Stimulated activated CD4-positive, alpha-beta T cell treated with anti-CD3 and anti-CD28 coated beads, Interleukin-12 subunit alpha, Interleukin-12 subunit beta, amount 100 ng/mL, for 48 hours (primary cell): ENCODE measurements at places on chromosomes 12 and 14.
A peak's percentile ranks its signal among the peaks of the same experiment; 100 is the strongest.

- peak; percentile 10 for DNase-seq
Observed at GRCh38 chr12:92989715-92990484, 60.8 kb upstream of the EEA1 start.

DNA sequence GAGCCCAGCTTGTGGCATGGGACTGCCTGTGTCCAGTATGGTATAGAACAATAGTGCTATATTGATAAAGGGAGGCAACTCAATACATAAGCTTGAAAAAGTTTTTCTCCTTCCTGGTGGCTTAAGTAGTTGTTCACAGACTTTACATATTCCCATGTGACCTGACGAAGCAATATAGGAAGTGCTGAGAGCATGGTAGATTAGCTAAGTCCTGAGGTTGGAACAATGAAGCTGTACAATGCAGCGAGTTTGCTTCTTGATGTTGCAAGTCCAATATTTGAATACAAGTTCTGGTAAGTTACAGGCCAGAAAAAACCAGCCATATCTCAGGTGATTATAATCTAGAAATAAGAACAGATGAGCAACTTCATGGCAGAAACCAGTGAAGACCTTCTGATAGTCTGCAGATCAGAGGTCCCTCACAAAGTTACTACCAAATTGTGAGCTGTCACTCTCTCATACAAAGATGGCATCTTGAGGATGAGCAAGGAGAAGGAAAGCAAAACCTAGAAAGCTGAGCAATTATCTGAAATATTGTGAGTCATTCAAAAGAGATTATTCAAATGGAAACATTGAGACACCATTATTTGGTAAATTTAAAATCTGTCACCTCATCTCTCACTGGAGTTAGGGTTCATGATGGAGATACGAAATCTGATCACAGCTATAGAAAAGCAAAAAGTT lies 72.9 kb upstream of the BTG1 start:
- no peak for DNase-seq

- DNase-seq, result no peak
Observed at GRCh38 chr12:129700036-129700435, 203.8 kb downstream of the TMEM132D start.

GRCh38 chr14:96881713-96882112 lies 84.5 kb downstream of the VRK1 start:
- no peak for DNase-seq

- peak; percentile 18 for DNase-seq
Observed at GRCh38 chr12:123971770-123972456, 718 bp downstream of the CCDC92 start.

DNA sequence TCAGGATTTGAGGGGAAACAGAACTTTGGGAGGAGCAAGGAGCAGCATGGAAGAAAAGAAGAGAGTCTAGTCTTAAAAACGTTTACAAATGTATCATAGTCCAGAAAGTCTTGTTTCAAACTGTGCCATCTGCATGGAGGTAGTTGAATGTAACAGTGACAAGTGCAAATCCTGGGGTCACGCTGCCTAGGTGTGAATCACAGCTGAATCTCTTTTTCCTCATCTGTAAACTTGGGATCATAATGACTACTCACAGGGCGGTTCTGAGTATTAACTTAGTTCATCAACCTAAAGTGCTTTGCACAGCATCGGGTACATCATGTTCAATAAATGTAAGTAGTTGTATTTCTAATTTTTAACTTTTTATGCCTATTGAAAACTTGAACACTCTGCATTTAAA lies 208.5 kb downstream of the CHST11 start:
- no peak for DNase-seq

DNA sequence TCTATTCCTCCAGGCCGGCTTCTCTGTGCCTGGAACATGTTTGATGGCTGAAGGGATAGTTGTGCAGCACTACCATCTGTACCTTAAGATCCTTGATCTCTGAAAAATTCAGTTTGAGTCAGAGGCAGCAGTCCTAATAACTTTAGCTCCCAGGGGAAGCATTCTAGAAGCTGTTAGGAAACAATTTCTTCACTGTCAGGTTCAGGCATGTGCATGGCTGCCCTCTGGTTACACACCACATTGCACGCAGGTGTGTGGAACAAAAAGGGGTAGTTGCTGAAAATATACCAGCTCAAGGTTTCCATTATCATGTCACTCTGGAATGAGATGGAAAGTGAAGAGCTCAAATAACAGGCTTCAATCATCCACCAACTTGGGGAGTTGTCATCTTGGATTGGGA lies 80.1 kb downstream of the CHST11 start:
- DNase-seq, result no peak

- no peak for DNase-seq
Observed at GRCh38 chr12:64025174-64025958, 180.9 kb downstream of the SRGAP1 start.

- DNase-seq, result no peak
Observed at GRCh38 chr12:1852076-1852475, 31.7 kb downstream of the LRTM2 start.

- DNase-seq, result no peak
Observed at GRCh38 chr14:68874746-68875155, 81.9 kb upstream of the ZFP36L1 start.

DNA sequence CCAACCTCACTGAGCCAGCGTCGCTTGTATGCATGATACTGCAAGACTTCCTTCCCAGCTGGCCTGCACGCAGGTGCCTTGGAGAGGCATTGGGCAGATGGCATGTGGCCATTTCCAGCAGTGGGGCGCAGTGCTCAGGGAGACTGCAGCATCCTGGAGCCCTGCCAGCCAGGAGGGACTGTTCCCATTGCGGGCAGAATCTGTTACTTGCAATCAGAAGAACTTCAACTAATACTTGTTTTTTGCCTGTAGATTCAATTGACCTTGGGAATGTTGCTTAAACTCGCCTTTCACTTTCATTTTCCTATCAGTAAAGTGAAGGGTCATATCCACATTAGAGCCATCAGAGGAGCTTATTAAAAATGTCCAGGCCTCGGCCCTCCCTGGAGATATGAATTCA lies 29.8 kb downstream of the ANKRD9 start:
- no peak for DNase-seq

DNA sequence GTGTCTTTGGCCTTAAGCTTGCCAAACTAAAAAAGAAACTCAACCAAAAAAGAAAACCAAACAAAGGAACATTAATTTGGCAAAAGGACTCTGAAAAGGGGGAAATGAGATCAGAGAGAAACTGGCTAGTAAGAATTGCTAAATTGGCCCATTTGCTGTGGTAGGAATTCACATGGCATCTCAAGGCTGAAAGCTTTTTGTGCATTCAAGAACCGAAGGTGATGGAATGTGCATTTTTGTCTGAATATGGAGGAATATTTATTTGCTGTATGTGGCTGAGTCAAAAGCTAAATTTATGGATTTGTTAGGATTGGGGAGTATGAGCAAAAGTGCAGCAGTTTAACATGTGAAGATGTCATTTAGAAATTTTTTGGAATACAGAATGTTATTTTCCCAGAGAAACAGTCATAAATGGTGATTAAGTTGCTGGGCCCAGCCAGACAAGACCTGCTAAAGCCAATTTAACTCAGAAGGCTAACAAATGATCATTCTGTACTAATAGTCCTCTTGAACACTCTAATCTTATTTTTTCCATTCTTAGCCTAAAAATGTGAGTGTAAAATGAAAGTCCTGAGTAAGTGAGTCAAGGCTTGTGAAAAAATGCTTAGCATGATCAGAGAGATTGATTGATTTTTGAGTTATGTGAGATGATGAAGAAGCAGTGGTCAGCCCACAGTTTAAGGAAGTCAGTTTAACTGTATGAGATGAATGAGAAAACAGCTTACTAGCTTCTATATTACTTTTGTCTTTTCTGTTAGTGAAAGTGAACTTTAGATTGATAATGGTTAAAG lies 94.1 kb downstream of the ANO6 start:
- no peak for DNase-seq

GRCh38 chr14:96583569-96584041 lies 81.4 kb downstream of the PAPOLA start:
- DNase-seq, result no peak

- DNase-seq, result no peak
Observed at GRCh38 chr14:105600939-105601359, 74.6 kb downstream of the TMEM121 start.

DNA sequence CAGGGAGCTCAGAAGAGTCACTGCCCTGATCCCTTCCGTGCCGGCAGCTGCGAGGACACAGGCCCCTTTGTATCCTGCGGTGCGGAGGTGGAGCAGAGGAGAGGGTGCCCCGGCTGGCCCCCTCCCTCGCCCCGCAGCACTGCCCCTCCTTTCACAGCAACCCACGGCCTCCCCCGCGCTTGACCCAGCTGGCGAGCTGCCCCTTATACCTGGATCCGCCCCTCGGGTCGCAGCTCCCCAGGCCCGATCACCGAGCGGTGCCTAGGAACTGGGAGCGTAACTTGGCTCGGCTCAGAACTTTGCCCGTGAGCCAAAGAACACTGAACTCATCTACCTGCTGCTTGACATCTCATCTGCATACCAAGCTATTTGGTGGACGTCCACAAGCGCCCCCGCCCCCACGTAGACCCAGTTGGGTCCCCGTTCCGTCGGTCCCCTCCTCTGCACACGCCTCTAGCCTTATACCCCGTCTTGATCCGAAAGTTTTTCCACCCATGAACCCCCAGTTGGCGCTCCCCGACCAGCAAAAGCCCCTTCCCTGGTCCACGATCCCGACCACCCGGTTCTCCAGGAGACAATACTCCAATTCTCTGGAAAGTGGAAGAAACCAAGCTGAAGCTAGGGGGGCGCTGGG lies 697 bp upstream of the DNAJC14 start:
- DNase-seq, result no peak

DNA sequence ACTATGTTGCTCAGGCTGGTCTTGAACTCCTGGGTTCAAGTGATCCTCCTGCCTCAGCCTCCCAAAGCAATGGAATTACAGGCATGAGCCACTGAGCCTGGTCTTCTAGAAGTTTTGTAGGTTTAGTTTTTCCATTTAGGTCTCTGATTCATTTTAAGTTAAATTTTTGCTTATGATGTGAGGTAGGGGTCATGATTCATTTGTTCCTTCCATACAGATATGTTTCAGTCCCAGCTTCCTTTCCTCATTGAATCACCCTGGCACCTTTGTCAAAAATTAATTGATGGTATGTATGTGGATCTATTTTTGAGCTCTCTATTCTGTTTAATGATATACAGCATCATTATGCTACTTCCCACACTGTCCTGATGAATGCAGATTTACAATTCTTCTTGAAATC lies 25.6 kb upstream of the CABP1 start:
- no peak for DNase-seq

DNA sequence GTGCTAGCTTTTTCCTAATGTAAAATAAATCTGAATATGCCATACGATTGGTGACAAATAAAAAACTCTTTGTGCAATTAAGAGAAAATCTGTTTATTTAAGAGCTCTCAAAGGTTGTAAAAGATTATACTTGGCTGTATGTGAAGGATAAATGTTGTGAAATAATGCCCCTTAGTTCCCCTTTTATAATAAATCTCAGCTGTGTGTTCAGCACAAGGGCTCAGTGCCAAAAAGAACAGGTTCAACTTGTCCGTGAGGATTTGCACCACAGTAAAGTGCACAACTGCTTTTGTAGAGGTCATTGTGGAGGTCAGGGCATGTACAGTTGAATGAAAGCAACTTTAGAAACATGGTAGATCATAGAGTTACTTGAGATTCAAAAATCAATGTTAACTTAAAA lies 118.6 kb downstream of the TRMT5 start:
- no peak for DNase-seq

DNA sequence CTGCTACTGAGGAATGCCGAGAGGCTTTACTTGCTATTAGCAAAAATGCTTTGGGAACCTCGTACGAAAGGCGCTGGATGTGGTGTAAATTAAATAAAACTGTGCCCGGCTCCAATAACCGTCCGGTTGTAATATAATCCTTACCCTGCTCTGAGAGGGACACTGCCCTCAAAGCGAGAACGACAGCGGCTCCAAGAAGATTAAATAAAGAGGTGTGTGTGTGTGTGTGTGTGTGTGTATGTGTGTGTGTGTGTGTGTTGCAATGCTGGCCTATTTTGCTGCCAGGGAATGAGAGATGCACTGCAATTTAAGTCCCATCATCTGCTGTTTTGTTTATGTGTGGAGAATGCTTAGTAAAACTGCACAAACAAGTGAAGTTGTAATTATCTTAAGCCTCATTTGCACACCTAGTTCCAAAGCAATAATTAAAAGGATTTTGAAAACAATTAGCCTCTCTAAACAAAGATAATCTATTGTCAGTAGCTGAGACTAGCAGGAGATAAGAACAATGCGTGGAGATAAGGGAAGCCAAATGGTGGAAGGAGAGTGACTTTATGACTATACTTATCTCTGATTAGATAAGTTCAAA lies 1.2 kb upstream of the SIX1 start:
- no peak for DNase-seq

- DNase-seq, result no peak
Observed at GRCh38 chr12:65492998-65493912, 214.8 kb downstream of the MSRB3 start.
